ENCODE measurements at places on chromosomes 13 and 19. TPM values are rescaled to one million over a fixed set of nuclear protein-coding genes. Genes with fewer than 3 reads are reported as not detected.

The DOHH gene
- total RNA-seq = 21.4 TPM

The HNRNPM gene
- total RNA-seq = 336 TPM

The SGCG gene
- not detected for total RNA-seq

The GFY gene
- not detected for total RNA-seq

The NMRK2 gene
- not detected for total RNA-seq

The EBI3 gene
- total RNA-seq = 14.8 TPM

The LHB gene
- total RNA-seq = not detected

The SPPL2B gene
- total RNA-seq = 41.4 TPM

The CCL25 gene
- not detected for total RNA-seq

The NLRP5 gene
- total RNA-seq = not detected

The CASP14 gene
- not detected for total RNA-seq

The CRB3 gene
- 0.88 TPM for total RNA-seq

The FFAR1 gene
- total RNA-seq = not detected

The FCER2 gene
- 1.6 TPM for total RNA-seq

The KLHL1 gene
- not detected for total RNA-seq

The CCDC122 gene
- 2.4 TPM for total RNA-seq

The TRAPPC6A gene
- 22.7 TPM for total RNA-seq

The TMEM150B gene
- total RNA-seq = 0.53 TPM

The NKPD1 gene
- total RNA-seq = 0.13 TPM

The SMIM44 gene
- total RNA-seq = not detected

The SLC7A1 gene
- total RNA-seq = 152 TPM

DNA sequence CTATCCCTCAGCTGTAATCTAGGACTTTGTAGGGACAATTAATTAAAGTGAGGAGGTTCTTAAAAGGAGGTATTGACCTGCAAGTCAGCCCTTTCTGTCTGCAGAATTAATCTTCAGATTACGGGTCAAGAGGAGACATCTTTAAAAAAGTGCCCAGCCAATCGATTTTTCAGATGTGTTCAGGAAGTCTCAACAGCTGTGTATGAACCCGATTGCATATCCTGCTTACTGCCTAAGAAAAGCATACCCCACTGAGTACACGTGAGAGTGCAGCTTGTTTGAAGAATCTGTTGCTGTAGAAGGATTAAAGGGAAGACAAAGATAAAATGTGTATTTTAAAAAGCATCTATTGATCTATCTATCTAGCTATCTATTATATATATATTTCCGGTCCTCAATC is 1194.5 kb downstream of the UQCRFS1 start:
- H3K27ac ChIP-seq = no peak overlapping the region
- no peaks in the 10 kb centered on the region for H3K36me3 ChIP-seq
- H3K27me3 ChIP-seq = no peaks in the 10 kb centered on the region
- H3K4me1 ChIP-seq = no peaks in the 10 kb centered on the region

- DNase-seq = no peak
- no peak overlapping the region for H3K27ac ChIP-seq
- no peaks in the 10 kb centered on the region for H3K27me3 ChIP-seq
- H3K4me3 ChIP-seq = no peak overlapping the region
- H3K36me3 ChIP-seq = no peaks in the 10 kb centered on the region
Observed at GRCh38 chr13:24725379-24725778, 38.6 kb upstream of the RNF17 start.

DNA sequence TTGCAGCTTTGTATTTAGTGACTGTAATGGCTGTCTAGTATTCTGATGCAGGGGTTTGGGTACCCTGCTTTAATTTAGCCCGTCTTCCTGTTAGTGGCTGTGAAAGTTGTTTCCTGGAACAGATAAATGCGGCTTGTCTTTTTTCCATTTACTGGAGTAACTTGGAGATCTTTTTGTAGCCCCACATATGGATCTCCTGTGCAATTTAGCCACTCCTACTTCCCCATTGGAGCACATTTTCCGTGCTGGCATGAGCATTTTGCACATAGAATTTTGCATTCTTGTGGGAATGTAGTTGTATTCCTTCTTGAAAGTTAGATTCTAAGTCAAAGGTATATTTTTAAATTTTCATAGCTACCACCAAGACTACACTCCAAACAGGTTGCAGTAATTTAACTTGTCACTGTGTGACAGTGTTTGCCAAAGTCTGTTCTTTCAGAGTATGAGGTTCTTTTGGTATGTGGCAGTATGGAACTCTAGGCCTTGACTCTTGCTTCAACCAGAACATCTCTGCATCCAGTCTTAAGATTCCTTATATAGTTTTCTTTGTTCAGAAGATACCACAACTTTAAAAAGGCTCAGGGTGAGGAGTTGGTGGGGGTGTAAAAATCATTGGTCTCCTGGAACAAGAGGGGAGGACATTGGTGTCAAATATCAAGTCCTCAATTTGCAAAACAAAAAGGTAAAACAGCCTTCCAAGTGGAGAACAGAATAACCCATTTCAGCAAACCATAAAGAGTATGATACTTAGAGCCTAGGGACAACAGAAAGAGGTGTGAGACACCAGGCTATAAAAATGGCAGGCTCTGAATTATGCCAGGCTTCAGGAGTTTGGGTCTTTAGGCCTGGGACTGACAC is 21.1 kb upstream of the CCDC97 start:
- H3K27ac ChIP-seq = no peak overlapping the region
- H3K27me3 ChIP-seq = no peaks in the 10 kb centered on the region
- no peak overlapping the region for H3K4me3 ChIP-seq
- peaks cover 65% of the 10 kb centered on the region for H3K36me3 ChIP-seq
- no peak for DNase-seq

GRCh38 chr19:21698215-21698614 is 69.2 kb downstream of the ZNF100 start:
- no peaks in the 10 kb centered on the region for H3K36me3 ChIP-seq
- no peak overlapping the region for H3K27ac ChIP-seq
- no peak for DNase-seq
- no peaks in the 10 kb centered on the region for H3K4me1 ChIP-seq

GRCh38 chr13:108215436-108215835 is at the start of gene LIG4:
LIG4 (minus strand) TSS chr13:108215536; CDS start chr13:108211268, 4,268 bp downstream.
- H3K36me3 ChIP-seq = no peaks in the 10 kb centered on the region
- H3K27ac ChIP-seq = peak within 1 kb of the TSS; percentile 55
- peak; percentile 97 for DNase-seq

- H3K27me3 ChIP-seq = no peaks in the 10 kb centered on the region
- no peaks in the 10 kb centered on the region for H3K4me1 ChIP-seq
- DNase-seq = no peak
- H3K36me3 ChIP-seq = no peaks in the 10 kb centered on the region
Observed at GRCh38 chr13:52838433-52839107, 9.9 kb downstream of the PCDH8 start.

GRCh38 chr19:42634409-42635232 is 39.9 kb upstream of the CEACAM8 start:
- H3K4me1 ChIP-seq = no peaks in the 10 kb centered on the region
- no peaks in the 10 kb centered on the region for H3K36me3 ChIP-seq
- no peak for DNase-seq
- no peaks in the 10 kb centered on the region for H3K27me3 ChIP-seq

DNA sequence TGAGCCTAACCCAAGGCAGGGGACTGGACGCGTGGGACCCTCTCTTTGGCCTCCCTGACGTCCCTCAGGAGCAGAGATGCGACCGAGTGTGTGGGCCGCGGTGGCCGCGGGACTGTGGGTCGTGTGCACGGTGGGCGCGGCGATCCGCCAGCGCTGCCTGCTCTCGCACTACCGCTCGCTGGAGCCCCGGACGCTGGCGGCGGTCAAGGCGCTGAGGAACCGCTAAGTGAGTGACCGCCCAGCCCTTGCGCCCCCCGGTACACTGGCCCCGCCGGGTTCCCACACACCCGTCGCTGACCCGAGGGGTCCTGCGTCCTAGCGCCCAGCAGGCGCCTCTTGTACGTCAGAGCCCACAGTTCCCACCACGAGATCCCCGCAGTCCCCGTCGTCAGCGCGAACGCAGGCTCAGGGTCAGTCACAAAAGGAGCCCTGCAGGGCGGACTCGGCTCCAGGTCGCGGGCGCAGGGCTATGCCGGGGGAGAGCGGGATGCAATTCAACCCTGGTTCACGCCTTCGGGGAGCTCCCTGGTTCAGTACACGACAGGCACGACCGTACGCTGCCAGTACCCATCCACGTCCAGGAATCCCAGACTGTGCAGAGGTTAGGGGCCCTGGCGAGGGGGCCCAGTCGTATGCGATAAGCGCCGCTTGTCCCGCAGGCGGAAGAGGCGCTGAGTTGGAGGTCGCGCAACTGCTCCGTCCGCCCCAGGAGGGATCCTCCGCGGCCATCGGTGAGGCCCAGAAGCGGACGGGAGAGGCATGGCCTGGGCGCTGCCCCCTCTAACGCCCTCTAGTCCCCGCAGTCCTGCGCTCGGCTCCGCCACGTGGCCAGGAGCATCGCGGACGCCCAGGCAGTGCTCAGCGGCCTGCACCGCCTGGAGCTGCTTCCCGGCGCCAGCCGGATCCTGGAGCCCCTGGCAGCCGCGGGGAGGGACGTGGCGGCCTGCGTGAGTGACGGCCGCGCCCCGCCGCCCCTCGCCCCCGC is 3.6 kb upstream of the IFNL2 start:
- H3K4me3 ChIP-seq = no peak overlapping the region
- H3K27me3 ChIP-seq = peaks cover 17% of the 10 kb centered on the region
- H3K4me1 ChIP-seq = no peaks in the 10 kb centered on the region
- no peaks in the 10 kb centered on the region for H3K36me3 ChIP-seq
- H3K27ac ChIP-seq = no peak overlapping the region

- no peak overlapping the region for H3K27ac ChIP-seq
- no peak for DNase-seq
- H3K4me1 ChIP-seq = peaks cover 15% of the 10 kb centered on the region
- peaks cover 15% of the 10 kb centered on the region for H3K36me3 ChIP-seq
- peaks cover 10% of the 10 kb centered on the region for H3K27me3 ChIP-seq
Observed at GRCh38 chr19:2250766-2251105, 1.6 kb downstream of the AMH start.

DNA sequence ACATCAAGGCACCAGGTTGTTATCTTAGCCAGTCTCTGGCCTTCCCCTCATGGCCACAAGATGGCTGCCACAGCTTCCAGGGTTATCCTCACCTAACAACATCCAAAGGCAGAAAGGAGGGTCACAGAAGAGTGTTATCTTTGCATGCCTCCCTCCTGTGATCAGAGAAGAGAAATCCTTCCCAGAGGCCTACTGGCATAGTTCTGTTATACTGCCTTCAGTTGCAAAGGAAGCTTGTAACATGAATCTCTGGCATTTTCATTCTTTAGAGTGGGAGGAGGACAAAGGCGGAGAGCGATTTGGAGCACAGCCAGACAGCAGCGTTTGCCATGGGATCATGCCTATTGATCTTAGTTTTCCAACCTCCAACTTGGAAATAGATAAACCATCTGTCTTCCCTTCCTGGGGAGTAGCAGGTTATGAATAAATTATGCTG is 135.7 kb downstream of the DNAJC15 start:
- no peaks in the 10 kb centered on the region for H3K36me3 ChIP-seq
- DNase-seq = no peak
- H3K27ac ChIP-seq = no peak overlapping the region

DNA sequence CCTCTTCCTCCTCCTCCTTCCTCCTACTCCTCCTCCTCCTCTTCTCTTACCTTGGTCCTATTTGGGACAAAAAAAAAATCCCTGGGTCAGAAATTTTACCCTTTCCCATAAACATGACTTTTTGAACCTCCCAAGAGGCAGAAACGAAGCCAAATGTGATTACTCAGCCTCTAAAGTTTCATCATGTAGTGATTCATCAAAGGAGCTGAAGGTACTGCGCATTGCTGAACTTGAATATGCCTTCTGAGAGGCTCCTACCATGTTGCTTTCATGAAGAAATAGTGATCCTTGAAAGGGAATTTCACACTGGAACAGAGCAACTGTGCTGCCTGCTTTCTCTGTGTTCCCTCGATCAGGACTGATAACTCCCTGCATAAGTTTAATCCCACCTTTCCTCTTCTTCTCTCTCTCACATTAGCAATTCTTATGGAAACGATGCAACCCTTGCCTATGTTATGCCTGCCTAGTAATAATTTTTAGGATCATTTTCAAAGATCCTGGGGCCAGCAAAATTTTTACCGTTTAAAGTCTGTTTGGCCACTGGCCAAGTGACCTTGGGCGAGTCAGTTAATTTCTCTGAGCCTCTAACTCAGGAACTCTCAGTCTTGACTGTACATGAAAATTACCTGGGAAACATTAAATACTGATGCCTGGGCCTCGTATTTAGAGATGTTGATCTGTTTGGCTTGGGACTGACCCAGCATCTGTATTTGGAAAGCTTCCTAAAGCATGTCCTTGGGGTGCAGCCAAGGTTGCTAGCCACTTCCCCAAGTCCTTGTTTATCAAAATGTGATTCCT is 149.5 kb downstream of the DCT start:
- peaks cover 66% of the 10 kb centered on the region for H3K4me1 ChIP-seq

DNA sequence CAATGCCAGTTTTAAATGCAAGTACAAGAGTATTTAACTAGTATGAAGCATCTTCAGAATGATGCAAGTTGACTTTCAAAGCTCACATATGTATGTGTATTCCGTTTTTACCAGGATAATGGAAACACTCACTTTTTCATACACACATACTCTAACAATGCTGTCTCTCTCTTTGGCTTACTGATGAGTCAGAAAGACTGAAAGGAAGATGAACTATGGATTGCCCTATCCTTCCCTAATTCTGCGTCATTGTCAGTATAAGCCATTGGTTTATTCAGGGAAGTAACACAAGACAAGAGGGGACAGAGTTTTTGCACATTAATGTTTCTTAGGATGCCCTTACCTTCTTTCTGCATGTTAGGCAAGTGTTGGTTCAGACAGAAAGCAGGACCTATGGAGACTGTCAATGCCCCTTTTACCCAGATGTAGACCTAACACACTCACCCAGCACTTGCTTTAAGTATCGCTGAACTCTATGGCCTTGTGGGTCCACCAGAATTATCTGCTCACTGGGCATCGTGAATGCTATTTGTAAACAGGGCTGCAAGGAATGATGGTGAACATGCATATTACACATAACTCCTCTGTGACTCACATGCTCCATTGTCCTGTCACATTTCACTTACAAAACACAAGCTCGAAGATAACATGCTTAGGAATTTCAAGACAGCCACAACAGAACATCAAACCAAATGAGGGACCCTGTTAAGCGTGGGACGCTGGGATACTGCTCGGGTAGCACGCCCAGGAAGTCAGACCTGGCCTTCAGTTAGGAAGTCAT is 10.0 kb upstream of the OXGR1 start:
- H3K27ac ChIP-seq = no peak overlapping the region
- no peaks in the 10 kb centered on the region for H3K36me3 ChIP-seq

GRCh38 chr19:55365245-55365644 is 2.2 kb upstream of the GARIN5B start:
- H3K36me3 ChIP-seq = no peaks in the 10 kb centered on the region
- peaks cover 6% of the 10 kb centered on the region for H3K4me1 ChIP-seq
- H3K27ac ChIP-seq = no peak overlapping the region
- H3K4me3 ChIP-seq = no peak overlapping the region
- H3K27me3 ChIP-seq = peaks cover 5% of the 10 kb centered on the region

- no peak for DNase-seq
- H3K4me1 ChIP-seq = no peaks in the 10 kb centered on the region
Observed at GRCh38 chr19:2813235-2814160, 6.2 kb upstream of the ZNF554 start.

- no peak overlapping the region for H3K4me3 ChIP-seq
- H3K27me3 ChIP-seq = peaks cover 19% of the 10 kb centered on the region
- H3K4me1 ChIP-seq = peaks cover 7% of the 10 kb centered on the region
- no peaks in the 10 kb centered on the region for H3K36me3 ChIP-seq
- DNase-seq = no peak
- H3K27ac ChIP-seq = no peak overlapping the region
Observed at GRCh38 chr19:1725100-1726064, 27.9 kb upstream of the ONECUT3 start.

All from CD8-positive, alpha-beta memory T cell (primary cell).